ENCODE measurements at places on chromosomes 1 and 21.

DNA sequence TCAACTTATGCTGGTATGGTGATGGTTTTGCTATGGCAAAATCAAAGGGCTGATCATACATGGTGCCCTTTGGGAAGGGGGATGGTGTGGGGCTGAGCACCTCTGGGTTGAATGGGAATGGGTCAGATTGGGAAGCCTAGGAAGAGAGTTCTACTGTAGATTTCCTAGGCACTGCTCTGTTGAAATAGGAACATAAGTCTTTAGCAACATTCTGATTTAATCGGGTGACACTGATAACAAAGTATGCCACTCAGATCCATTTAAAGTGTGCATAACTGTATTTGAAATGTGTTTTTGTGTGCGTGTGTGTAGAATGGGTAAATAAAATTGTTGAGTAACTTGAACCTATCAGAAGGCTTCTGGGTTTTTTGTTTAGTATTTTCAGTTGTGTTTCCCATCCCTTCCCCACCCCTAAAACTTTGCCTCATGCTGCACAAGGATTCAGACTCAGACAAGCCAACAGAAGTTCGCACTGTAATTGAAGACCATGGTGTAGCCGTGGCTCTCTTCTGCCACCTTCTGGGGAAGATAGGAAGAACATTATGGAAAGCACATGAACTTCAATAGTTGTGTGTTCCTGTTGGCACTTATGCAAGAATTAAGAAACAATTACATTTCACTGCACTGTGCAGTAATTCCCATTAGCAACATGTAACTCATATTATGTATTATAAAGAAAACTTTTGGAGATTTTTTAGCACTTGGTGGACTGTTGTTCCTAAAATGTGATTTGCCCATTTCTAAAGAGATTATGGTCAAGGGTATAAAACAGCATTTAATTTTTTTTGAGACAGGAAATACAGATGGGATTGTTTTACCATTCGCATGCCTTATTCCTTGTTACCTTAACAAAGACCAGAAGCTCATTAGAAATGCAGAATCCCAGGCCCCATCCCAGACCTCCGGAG lies 10.9 kb upstream of the C4BPB start:
- DNase-seq, result peak; percentile 85

DNA sequence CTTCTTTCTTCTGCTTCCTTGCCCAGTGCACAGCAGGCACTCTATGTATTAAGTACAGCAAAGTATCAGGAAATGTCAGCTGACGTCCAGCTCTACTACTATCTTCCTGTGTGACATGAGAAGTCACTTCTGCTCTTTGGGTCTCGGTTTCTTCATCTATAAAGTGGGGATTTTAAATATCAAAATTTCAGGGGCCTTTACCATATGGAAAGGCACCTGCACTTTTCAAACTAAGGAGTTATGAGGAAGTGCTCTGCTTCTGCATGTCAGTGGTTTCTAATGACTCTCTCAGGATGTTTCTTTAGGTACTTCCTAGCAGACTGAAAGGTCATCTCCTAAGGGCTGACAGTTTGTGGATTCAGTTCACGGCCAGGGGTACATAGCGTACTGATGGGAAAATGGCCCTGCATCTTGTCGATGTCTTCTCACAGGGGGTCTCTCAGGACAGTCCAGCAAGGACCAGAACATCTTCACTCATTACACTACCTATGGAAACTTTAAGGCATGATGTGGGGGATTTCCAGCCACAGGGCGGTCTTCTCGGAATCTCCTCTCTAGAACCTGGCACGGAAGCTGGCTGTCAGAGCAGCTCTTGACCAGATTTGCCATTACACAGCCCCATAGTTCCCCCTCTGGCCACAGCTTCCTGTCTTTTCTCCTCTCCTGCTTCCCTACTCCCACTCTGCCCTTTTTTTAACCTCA lies 42.0 kb upstream of the MTF1 start:
- DNase-seq, result no peak

DNA sequence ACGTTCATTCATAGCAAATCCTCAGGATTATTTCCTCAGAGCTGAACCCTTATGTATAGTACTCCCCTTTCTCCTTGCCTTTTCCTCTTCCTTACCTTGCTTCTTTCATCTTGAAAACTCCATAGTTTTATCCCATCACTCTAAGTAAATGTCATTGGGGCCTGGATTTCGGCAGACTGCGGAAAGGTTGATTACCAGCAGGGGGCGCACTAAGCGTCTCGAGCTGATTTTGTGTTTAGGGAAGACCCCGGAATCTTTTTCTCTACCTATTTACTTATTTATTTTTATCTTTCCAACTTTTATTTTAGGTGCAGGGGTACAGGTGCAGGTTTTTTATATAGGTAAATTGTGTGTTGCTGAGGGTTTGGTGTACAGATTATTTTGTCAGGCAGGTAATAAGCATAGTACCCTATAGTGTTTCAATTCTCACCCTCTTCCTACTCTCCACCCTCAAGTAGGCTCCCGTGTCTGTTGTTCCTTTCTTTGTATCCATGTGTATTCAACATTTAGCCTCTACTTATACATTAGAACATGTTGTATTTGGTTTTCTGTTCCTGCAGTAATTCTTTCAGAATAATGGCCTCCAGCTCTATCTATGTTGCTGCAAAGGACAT lies 11.4 kb upstream of the MTARC1 start:
- no peak for DNase-seq

- peak; percentile 15 for DNase-seq
These were observed 401 bp downstream of the ERRFI1 start for GRCh38 chr1:8025671-8026144.

DNA sequence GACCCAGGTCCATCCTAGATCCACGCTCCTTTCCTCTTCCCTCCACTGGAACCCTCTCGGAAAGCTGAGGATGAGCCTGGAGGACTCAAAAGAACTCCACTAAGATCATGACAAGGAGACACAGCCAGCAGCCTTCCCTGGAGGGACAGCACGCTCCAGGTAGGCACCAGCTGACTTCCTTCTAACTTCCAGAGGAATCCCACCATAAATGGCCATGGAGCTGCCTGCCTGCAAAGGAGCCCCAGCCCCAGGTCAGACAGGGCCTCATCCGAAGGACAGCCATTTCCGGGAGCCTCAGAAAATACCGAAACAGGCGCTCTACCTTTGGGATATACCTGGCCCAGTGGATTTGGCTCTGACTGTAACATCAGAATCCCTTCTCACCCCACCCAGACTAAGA lies 4.1 kb downstream of the SH3BP5L start:
- DNase-seq, result no peak

- DNase-seq, result no peak
These were observed 8.0 kb downstream of the RRP1B start for GRCh38 chr21:43667191-43667904.

DNA sequence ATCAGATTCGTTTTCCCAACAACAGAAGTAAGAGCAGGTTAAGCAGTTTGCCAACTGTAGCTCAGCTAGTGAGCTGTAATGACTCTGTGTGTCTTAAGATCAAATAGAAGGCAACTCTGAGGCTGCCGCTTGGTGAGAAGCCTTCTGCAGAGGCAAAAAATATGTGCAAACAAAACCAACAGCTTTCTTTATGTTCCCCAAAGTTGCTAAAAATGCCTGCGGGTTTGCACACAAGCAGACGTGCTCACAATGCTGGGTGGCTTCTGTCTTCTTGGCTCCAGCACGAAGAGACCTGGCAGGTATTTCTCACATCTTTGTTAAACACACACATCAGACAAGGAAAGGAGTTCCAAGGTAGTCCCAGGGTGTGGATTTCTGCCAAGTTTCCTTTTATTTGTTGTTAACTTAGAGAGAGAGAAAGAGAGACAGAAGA lies 158.9 kb upstream of the JUN start:
- no peak for DNase-seq

DNA sequence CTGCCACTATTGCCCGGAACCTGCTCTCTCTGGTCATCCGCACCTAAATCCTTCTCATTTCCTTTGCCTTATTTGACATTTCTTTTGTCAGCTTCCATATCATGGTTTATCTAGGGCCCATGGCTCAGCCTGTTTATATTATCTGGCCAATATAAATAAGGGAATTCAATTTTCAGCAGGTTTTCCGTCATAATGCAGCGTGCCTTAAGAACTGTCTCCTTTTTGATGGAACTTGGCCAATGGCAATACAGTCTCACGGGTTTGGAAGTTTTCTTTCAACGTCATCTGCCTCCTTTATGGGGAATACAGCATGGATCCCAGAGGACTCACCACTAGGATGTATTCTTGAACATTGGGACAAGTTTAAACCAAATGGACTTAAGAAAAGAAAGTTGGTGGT lies 77.8 kb upstream of the KIAA0040 start:
- DNase-seq, result no peak

GRCh38 chr1:18957136-18957521 lies 653 bp upstream of the IFFO2 start:
- DNase-seq, result no peak

- DNase-seq, result peak; percentile 65
These were observed 517 bp upstream of the H3-3A start for GRCh38 chr1:226061841-226062557.

DNA sequence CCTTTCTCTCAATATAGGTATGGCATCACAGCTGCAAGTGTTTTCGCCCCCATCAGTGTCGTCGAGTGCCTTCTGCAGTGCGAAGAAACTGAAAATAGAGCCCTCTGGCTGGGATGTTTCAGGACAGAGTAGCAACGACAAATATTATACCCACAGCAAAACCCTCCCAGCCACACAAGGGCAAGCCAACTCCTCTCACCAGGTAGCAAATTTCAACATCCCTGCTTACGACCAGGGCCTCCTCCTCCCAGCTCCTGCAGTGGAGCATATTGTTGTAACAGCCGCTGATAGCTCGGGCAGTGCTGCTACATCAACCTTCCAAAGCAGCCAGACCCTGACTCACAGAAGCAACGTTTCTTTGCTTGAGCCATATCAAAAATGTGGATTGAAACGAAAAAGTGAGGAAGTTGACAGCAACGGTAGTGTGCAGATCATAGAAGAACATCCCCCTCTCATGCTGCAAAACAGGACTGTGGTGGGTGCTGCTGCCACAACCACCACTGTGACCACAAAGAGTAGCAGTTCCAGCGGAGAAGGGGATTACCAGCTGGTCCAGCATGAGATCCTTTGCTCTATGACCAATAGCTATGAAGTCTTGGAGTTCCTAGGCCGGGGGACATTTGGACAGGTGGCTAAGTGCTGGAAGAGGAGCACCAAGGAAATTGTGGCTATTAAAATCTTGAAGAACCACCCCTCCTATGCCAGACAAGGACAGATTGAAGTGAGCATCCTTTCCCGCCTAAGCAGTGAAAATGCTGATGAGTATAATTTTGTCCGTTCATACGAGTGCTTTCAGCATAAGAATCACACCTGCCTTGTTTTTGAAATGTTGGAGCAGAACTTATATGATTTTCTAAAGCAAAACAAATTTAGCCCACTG lies 11.5 kb downstream of the HIPK1 start:
- DNase-seq, result peak; percentile 27

DNA sequence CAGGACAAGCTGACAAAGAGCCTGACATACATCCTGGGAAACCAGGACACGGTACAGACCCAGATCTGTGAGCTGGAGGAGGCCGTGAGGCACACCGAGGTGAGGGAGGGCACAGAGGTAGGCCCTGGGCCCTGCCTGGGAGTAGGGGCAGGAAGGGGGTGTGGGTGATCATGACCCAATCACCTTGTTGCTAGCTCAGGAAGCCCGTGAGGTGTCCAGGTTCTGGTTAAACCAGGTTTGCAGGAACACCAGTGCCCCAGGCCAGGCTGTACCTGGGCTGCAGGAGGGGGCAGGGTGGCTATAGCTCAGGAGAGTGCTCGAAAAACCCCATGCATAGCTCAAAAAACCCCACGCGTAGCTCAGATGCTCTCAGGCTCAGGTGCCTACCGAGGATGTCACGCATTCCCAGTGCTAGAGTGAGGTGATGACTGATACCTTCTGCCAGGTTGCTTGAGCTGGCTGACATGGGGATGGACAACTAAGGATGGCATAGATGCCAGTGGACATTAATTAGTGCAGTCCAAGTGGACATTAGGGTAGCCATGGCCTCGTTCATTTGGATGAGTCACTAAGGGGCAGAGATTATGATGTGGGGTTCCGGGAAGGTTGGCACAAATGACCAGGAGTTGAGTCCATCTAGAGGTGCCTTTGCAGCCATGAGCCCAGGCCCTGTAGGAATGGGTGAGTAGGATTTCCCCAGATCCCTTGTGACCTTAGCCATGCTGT lies 3.7 kb downstream of the TRIM46 start:
- no peak for DNase-seq

DNA sequence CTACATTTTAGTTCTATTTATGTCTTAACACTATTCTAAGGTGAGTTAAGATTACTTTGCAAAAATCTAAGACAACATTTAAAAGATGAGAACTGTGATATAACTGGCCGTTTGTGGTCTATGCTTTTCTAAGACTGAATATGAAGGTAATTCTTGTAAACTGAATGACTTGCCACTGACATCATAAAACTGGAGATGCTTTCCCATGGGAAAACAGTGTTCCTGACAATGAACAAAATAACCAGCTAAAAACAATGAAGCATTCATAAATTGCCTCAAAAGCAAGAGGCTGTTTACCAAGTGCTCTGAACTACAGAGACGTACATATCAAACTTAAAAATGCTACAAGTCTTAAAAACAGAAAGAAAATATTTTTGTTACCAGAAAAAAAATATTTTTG lies 54.7 kb downstream of the APP start:
- DNase-seq, result no peak

GRCh38 chr1:67726224-67726623 lies 41.2 kb downstream of the GADD45A start:
- DNase-seq, result no peak

DNA sequence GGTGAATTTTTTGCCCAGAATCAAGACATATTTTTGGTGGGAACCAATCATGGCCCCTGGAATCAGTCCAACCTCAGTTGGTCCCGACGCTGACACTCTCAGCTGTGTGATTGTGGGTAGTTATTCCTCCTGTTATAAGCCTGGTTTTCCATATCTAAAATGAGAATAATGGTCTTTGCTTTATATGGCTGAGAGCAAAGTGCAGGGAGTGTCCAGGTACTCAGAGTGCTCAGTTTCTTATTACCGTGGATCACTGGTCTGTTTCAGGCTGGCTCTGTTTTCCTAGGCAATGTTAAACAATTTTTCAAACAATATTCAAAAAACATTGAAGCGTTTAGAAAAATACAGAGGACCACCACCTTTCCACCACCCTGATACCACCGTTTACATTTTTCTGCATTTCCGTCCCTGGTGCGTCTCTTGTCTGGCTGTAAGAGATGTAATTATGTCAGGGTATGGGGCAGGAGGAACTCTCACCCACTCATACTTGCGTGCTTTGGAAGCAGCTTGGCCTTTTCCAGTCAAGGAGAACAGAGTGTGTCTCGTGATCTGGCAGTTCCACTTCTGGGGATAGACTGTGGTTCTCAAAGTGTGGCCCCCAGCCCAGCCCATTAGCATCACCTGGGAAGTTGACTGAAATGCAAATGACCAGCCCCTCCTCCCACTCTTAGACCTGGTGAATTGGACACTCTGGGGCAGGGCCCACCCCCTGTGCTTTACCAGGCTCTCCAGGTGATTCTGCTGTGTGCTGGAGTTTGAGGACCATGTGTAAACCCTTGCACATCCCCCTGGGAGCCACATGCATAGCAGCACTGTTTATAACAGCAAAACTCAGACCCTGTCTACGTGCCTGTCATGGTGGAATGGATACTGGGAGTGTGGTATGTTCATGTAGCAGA lies 6.8 kb downstream of the MX1 start:
- DNase-seq, result no peak

- no peak for DNase-seq
These were observed 157.3 kb downstream of the SLC30A10 start for GRCh38 chr1:219771080-219771479.

All from CD4-positive, CD25-positive, alpha-beta regulatory T cell (primary cell).